ENCODE measurements at places on chromosomes 1 and 21.

DNA sequence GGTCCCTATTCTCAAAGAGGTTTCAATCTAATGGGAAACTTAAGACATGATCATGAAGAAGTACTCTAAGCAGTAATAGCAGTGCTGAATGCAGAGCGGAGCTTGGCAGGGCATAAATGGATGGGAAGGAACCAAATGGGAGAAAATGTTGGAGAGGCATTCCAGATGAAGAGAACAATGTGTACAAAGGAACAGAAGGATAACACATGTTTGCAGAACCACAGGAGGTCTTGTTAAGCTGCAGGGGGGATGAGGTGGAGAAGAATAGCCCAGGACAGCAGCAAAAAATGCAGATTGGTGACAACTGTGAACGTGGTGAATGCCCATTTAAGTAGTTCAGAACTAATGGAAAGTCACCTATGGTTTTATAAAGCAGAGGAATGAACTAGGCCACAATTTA is 99.1 kb downstream of the ASTN1 start:
- H3K27ac ChIP-seq = no peak overlapping the region
- H3K4me1 ChIP-seq = no peaks in the 10 kb centered on the region
- H3K36me3 ChIP-seq = no peaks in the 10 kb centered on the region
- H3K4me3 ChIP-seq = no peak overlapping the region

- no peaks in the 10 kb centered on the region for H3K36me3 ChIP-seq
- no peak for DNase-seq
- H3K27me3 ChIP-seq = no peaks in the 10 kb centered on the region
- H3K4me1 ChIP-seq = no peaks in the 10 kb centered on the region
- no peak overlapping the region for H3K4me3 ChIP-seq
These were observed 2.7 kb downstream of the GSTM4 start for GRCh38 chr1:109658533-109659042.

GRCh38 chr1:33219886-33220661 is 36.2 kb upstream of the ZNF362 start:
- DNase-seq = no peak
- no peak overlapping the region for H3K4me3 ChIP-seq
- no peaks in the 10 kb centered on the region for H3K27me3 ChIP-seq
- no peaks in the 10 kb centered on the region for H3K4me1 ChIP-seq
- no peak overlapping the region for H3K27ac ChIP-seq
- H3K36me3 ChIP-seq = no peaks in the 10 kb centered on the region

DNA sequence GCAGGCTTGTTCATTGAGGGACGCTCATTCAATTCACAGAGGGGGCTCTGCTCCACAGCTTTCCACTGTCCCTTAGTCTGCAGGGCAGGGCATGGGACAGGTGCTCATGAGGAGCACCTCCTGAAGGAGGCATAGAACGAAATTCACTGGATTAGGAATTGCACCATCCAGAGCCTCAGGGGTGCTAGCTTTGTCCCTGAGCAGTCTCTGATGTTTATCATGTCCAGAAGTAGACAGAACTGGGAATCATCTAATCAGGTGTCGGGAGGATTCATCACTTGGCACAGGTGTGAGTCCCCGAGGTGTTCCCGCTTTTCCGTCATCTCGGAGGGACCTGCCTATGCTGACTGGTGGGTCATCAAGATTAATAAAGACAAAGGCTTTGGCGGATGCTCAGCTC is 321.4 kb downstream of the AJAP1 start:
- H3K4me1 ChIP-seq = no peaks in the 10 kb centered on the region
- no peak for DNase-seq
- no peak overlapping the region for H3K4me3 ChIP-seq
- no peaks in the 10 kb centered on the region for H3K36me3 ChIP-seq

DNA sequence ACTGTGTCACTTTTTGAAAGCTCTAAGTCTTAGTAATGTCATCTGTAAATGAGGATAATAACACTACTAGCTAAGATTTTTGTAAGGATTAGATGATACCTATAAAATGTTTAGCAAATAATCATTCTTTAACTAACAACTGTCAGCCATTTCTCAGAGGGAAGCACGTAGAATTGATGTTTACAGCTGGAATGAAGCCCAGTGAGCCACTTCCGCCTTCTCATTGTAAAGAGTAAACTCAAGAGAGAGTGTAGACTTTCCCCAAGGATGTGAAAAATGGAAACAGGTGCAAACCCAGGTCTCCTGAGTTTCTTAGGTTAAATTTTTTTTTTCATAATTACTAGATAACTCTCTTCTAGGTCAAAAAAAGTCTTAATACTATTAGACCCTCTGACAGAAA is 4.9 kb downstream of the GREM2 start:
- DNase-seq = no peak
- no peak overlapping the region for H3K27ac ChIP-seq
- peaks cover 15% of the 10 kb centered on the region for H3K4me1 ChIP-seq
- H3K4me3 ChIP-seq = no peak overlapping the region

- no peak overlapping the region for H3K27ac ChIP-seq
- DNase-seq = no peak
- no peaks in the 10 kb centered on the region for H3K36me3 ChIP-seq
- H3K4me1 ChIP-seq = no peaks in the 10 kb centered on the region
- H3K4me3 ChIP-seq = no peak overlapping the region
- H3K27me3 ChIP-seq = no peaks in the 10 kb centered on the region
These were observed 30.0 kb upstream of the ETS2 start for GRCh38 chr21:38775733-38776132.
